ENCODE measurements at places on chromosomes 3 and 15.

GRCh38 chr3:106729481-106729880 lies 647.8 kb upstream of the CCDC54 start:
- no peak for DNase-seq

GRCh38 chr15:70248116-70249025 lies 150.7 kb upstream of the TLE3 start:
- DNase-seq: no peak

- no peak for DNase-seq
These were observed 500.1 kb upstream of the CFAP20DC start for GRCh38 chr3:59549962-59550361.

DNA sequence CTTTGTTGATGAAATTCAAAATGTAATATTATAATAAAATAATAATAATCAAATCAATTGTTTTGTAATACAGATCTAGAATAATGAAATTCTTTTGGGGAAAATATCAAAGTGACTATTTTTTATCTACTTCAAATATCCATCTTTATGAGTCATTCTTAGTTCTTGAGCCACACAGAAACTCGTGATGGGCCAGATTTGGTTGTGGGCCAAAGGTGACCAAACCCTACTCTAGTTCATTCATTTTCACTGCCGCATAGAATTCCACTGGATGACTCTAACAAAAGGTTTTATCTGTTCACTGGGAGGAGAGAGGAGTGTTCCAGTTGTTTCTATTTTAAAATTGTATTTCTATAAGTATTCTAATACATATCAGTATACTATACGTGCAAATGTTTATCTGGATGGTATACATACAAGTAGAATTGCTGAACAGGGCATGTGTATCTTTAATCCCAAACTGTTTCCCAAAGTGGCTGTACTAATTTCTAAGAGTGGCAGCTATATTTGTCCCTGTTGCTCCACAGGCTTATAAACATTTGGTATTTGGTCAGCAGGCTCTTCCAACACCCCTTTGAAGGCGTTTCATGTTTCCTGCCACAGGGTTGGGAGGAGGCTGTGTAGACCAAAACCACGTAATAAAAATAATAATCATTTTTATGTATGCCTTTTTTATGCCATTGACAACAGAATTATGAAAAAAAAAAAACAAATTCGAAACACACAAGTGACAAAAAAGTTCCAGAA lies 7.3 kb upstream of the RTP3 start:
- no peak for DNase-seq

GRCh38 chr15:80418892-80419537 lies 14.8 kb downstream of the ARNT2 start:
- no peak for DNase-seq

DNA sequence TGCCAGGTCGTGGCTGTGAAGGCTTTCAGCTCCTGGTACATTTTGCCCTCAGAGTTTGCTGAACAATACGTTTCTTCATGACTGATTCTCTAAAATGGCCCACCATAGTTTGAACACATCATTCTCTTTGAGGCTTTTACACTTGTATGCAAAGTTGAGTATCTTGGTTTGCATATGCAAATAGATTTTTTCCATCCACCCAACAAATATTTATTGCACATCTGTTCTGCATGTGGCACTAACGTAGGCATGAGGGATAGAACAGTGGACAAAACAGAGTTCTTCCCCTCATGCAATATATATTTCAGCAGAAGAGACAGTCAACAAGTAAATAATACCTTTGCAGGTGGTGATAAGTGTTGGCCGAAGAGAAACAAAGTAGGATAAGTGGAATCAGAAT lies 55.2 kb downstream of the KAT2B start:
- no peak for DNase-seq

DNA sequence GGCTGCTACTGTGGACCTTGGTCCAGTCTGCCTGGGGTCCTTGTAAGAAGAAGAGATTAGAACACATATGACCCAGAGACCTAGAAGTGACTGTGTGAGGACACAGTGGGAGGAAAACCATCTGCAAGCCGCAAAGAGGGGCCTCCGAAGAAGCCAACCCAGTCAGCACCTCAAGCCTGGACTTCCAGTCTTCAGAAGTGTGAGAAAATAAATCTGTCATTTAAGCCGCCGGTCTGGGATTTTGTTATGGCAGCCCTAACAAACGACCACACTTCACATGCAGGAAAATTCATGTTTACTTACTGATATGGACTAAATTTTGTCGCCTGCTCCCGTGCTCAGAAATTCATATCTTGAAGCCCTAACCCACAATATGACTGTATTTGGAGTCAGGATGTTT lies 44.4 kb upstream of the TMC3 start:
- DNase-seq: no peak

GRCh38 chr15:74220475-74221248 lies 15.5 kb upstream of the CCDC33 start:
- no peak for DNase-seq

GRCh38 chr3:73624821-73625665 lies at the start of gene PDZRN3:
Gene PDZRN3, minus strand, starts transcription at chr3:73624941.
- no peak for DNase-seq

GRCh38 chr15:81492331-81492968 lies 118.4 kb upstream of the TMC3 start:
- DNase-seq: no peak

Data from stimulated activated CD8-positive, alpha-beta memory T cell treated with anti-CD3 and anti-CD28 coated beads, Interleukin-4, amount 100 ng/mL, for 48 hours (primary cell).